ENCODE measurements at places on chromosomes 1 and 21.
A peak's percentile ranks its signal among the peaks of the same experiment; 100 is the strongest.

GRCh38 chr1:230427981-230428380 is 1.8 kb upstream of the PGBD5 start:
- no peak for DNase-seq

- peak; percentile 52 for DNase-seq
These were observed 98.4 kb upstream of the GADD45A start for GRCh38 chr1:67586596-67586995.

- DNase-seq, result no peak
These were observed 66.9 kb downstream of the TENT5C start for GRCh38 chr1:117672756-117673155.

DNA sequence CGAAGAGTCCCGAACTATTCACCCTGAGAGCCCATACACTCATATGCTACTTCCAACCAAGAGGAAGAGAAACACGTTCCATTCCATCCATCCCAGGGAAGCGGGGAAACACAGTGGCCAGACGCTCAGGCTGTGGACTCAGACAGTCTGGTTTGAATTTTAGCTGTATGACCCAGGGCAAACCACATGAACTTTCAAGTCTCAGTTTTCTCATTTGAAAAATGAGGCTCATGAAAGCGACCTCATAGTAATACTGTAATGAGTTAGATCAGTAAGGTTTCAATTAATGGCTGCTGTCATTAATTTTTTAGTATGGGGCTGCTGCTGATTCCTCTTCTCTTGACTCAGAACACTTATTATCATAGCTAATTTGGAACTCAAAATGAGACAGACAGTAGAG is 1.5 kb downstream of the FCRL4 start:
- no peak for DNase-seq

DNA sequence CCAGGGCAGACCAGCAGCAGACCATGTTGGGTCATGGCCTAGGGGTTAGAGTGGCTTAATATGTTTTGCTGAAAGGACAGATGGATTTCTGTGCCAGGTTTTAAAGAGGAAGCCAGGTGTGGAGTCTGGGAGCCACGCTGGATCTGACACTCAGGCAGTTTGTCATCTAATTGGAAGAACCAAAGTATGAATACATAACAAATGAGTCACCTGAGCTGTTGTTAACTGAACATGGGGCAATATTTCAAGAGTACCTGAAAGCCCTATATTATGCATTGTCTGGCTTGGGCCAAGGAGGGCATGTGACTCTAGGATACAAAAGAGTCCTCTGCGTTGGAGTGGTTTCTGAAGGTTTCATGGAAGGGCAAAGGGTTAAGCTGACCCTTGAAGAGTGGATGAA is 70.6 kb downstream of the LMO4 start:
- peak; percentile 25 for DNase-seq

GRCh38 chr21:27802816-27803475 is 836.1 kb upstream of the ADAMTS5 start:
- peak; percentile 20 for DNase-seq

DNA sequence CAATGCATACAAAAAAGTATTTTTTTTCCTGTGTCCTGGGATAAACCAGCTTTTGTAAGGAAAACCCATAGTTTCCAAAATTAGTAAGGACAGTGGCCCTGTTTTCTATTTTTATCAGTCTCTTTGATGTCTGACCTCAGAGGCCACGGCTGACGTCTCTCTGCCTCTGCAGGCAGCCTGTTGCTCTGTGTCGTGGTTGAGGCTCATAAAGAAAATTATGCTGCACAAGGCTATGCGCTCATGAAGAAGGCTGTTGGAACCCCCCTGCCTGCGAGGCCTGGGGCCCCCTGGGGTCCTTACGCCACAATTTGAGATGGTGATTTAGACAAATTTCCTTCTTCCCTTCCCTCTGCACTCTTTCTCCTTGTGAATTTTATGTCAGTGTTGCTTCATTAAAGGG is 48.9 kb downstream of the AGPAT3 start:
- DNase-seq, result no peak

DNA sequence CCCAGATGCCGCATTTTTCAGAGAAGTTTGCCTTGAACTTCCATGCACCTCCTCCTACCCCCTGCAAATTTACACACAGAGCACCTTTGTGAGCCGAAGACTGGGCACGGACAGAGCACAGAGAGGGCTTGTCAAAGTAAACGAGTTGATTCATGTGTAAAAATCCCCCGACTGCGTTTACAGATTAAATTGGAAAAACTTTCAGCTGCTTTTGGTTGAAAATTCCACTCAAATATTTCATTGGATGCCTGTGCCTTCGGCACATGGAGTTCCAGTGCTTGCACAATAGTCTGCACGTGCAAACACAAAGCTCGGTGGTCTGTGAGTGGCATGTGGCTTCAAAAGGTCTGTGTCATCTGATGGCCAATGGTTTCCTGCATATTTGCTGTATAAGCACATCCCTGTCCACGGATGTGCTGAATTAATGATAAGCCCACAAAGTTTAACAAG is 177.5 kb downstream of the SETD4 start:
- DNase-seq, result peak; percentile 4

GRCh38 chr1:226123591-226124471 is 61.3 kb downstream of the H3-3A start:
- peak; percentile 15 for DNase-seq

DNA sequence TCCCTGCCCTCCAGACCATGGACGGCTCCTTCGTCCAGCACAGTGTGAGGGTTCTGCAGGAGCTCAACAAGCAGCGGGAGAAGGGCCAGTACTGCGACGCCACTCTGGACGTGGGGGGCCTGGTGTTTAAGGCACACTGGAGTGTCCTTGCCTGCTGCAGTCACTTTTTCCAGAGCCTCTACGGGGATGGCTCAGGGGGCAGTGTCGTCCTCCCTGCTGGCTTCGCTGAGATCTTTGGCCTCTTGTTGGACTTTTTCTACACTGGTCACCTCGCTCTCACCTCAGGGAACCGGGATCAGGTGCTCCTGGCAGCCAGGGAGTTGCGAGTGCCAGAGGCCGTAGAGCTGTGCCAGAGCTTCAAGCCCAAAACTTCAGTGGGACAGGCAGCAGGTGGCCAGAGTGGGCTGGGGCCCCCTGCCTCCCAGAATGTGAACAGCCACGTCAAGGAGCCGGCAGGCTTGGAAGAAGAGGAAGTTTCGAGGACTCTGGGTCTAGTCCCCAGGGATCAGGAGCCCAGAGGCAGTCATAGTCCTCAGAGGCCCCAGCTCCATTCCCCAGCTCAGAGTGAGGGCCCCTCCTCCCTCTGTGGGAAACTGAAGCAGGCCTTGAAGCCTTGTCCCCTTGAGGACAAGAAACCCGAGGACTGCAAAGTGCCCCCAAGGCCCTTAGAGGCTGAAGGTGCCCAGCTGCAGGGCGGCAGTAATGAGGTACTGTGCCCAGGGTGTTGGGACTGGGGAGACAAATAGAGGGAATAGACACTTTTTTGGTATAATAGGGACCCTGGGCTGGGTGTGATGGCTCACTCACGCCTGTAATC is 1.0 kb downstream of the ZBTB48 start:
- DNase-seq, result no peak

GRCh38 chr21:42574234-42575027 is 60.8 kb downstream of the SLC37A1 start:
- DNase-seq, result no peak

GRCh38 chr21:17414766-17415165 is 98.1 kb upstream of the CXADR start:
- DNase-seq, result no peak

GRCh38 chr1:70427976-70428375 is 16.9 kb downstream of the CTH start:
- DNase-seq, result peak; percentile 62

DNA sequence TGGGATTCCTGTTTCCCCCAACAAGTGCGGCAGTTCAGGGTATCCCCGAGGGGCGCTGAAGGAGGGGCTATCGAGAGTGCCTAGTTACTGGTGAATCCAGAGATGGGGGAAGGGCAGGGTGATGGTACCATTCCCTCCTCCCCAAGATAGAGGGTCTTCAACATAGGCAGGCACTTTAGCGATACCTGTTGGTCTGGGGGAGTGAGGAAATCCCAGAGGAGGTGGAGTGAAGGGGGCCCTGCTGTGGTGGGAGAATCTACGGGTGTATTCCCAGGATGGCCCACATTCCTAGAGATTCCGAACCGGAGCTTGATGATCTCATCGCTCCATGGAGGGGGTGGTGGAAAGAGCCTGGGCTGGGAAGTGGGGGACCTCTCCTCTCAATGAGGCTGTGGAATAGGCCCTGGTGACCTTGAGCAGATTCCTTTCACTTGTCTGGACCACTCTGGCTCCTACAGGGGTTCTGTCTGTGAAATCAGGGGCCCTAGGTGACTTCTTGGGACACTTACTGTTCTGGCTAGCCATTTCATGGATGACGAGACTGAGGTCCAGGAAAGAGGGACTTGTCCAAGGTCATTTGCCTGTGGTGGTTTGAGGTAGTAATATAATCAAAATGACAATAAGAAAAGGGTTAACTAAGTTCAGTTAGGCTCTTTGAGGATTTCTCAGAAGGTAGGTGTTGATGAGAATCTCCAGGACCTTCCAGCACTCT is 52.7 kb upstream of the SYNC start:
- no peak for DNase-seq

DNA sequence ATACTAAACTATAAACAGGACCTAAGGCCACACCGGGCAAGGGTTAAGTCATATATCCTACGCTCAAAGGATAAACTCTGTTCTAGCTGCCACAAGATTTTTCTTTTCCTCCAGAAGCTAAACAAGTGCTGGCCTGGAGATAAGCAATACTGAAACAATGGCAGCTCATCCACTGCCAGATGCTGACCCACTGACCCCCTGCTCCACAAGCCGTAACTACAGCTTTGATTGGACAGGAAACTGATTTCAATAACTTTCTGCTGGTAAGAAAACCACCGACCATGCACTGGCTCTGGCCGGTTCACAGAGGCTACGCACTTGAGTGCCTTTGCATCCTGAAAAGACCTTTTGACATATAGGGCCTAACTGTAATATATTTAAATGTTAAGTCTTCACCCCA is 51.3 kb upstream of the PLA2G2C start:
- no peak for DNase-seq

DNA sequence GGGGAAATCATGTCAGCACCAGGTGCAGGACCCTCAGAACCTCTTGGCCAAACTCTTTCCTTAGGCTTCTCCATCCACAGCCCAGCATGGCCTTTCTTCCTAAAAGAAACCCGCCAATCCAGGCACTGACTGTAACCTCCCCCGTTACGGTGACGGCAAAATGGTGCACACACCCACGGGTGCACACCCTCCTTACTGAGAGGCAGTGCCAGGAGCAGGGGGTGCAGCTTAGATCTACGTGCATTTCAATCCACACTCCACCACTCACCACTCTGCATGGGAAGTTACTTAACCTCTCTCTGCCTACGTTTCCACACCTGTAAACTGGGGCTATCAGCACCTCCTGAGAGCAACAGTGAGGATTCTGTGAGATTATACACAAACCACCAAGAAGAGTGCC is 31.0 kb downstream of the SUSD4 start:
- no peak for DNase-seq

- DNase-seq, result no peak
These were observed 40.0 kb downstream of the PTPRF start for GRCh38 chr1:43570715-43571114.

DNA sequence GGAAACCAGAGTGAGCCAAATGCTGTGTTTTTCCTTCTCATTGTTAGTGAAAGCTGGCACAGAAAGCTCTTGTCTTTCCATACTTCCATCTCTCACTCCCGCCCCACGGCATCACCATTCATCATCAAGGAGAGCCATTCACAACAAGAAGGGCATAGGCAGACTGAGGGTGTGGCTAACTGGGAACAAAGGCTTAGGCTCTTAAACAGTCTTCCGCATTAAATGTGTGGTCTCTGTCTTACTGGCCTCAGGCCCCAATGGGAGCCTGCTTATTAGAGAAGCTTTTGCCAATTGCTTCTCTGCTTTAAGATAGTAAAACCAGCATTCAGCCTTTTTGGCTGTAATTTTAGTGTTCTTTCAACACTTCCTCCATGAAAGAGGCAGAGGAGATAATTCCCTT is 51.4 kb downstream of the TNFSF18 start:
- DNase-seq, result no peak

DNA sequence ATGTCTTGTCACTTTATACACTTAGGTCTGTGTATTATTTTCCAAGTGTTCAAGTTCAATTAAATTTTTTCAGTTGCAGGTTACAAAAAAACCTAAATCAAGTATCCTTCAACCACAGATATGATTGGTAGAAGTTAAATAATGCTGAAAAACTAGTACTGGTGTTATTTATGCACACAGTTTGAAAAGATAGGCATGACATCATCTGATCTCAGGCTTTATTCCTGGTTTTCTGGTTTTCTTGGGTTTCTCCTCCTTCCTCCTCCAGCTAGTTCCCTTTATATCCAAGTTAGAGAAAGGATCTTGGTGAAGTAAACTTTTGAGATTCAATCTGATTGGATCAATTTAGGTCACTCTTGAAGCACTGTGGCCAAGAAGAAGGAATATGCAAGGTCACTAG is 1201.1 kb upstream of the B3GALT2 start:
- no peak for DNase-seq

GRCh38 chr1:36279110-36279788 is 26.9 kb upstream of the SH3D21 start:
- peak; percentile 29 for DNase-seq

GRCh38 chr1:83996191-83996590 is 2.7 kb downstream of the TTLL7 start:
- no peak for DNase-seq

GRCh38 chr21:31426235-31426797 is 82.3 kb upstream of the TIAM1 start:
- DNase-seq, result no peak

DNA sequence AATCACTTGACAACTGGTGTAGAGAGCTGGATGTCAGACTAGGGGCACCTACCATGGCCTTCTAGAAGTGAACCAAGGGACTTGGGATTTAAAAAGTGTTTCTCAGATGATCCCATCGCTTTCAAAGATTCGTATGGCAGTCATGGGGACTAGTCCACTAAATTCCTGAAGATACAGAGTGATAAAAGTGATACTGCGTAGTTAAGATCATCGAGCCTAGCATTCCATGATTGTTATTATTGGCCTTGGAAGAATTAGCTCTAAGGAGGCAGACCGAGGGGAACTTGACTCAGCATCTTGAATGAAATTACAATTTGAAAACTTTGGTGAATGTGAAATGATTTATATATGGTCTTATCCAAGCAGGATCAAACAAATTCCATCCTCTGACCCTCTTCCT is 1.3 kb upstream of the CHIA start:
- DNase-seq, result no peak

GRCh38 chr1:19645411-19646251 is 1.5 kb downstream of the NBL1 start:
- DNase-seq, result no peak

- no peak for DNase-seq
These were observed 7.1 kb downstream of the GLIS1 start for GRCh38 chr1:53731779-53732305.

DNA sequence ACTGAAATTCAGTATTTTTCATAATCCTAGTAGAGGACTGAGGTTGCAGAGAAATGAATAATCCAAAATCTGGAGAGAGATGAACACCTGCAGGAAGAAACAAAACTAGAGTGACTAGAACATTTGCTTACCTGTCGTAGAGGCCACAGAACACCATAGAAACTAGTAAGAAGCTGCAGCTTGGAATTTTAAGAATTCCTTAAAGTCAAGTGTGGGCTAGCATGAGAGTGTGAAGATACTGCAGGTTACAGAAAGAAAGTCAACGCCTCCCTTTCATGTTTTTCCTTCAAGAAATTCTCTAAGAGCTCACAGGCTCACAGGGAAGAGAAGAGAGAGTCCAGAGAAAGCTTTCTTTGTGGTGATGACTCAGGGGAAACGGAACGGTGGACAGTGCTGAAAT is 633.7 kb downstream of the LRRIQ3 start:
- no peak for DNase-seq

Measured in HCEC 1CT (cell line).